Activated naive CD8-positive, alpha-beta T cell treated with anti-CD3 and anti-CD28 coated beads, Interleukin-2, amount 10 ng/mL, durations not matched to agents 7 days and 5 days (primary cell): ENCODE measurements at places on chromosomes 3 and 15. TPM values are rescaled to one million over a fixed set of nuclear protein-coding genes. Genes with fewer than 3 reads are reported as not detected.

SLC9C1 gene
- total RNA-seq = not detected

GRCh38 chr3:14570864-14571263, 30.7 kb upstream of the GRIP2 start:
- H3K27me3 ChIP-seq = peaks cover 7% of the 10 kb centered on the region
- H3K4me3 ChIP-seq = no peak overlapping the region
- DNase-seq = no peak
- H3K36me3 ChIP-seq = no peaks in the 10 kb centered on the region
- peaks cover 14% of the 10 kb centered on the region for H3K4me1 ChIP-seq

GRCh38 chr3:87307805-87308204, 31.4 kb upstream of the POU1F1 start:
- no peak for DNase-seq
- H3K27ac ChIP-seq = no peak overlapping the region
- peaks cover 7% of the 10 kb centered on the region for H3K27me3 ChIP-seq
- H3K36me3 ChIP-seq = no peaks in the 10 kb centered on the region

DNA sequence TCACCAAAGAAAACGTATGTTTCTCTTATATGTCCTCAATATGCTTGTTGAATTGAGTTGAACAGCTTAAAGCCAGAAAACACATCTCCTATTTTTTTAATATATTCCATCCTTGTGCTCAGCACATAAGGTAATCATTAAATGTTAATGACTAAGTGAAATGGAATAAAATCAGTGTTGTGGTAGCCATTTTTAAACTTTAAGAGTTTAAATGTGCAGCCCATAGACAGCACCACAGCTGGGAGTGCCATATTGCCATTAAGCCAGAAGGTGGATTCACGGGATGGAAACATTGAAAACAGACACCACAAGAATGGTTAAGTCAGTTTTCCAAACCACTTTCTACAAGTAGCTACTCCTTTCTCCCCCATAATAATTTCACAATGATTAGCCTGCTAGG, 76.8 kb upstream of the C15orf61 start:
- H3K4me1 ChIP-seq = no peaks in the 10 kb centered on the region
- DNase-seq = no peak
- H3K27me3 ChIP-seq = no peaks in the 10 kb centered on the region
- no peak overlapping the region for H3K27ac ChIP-seq
- H3K4me3 ChIP-seq = no peak overlapping the region

DNA sequence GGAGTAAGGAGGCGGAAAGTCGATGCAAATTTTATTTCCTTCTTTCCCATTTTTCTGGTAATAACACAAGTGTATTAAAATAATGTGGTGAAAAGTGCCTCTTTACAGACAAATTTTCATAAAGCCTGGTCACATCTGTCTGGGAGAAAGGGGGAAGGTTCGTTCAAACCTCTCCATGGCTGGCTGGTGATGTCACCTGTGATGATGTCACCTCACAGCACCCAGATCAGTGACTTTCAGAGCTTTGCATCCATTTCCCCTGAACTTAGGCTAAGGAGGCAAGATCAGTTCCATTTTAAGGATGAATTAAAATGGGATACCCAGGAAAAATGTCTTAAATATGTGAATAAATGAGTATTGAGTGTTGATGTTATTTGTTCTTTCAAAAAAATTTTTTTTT, 34.1 kb downstream of the ATP10A start:
- no peaks in the 10 kb centered on the region for H3K27me3 ChIP-seq
- no peak overlapping the region for H3K4me3 ChIP-seq
- H3K36me3 ChIP-seq = peaks cover 52% of the 10 kb centered on the region
- H3K27ac ChIP-seq = no peak overlapping the region

- peaks cover 1% of the 10 kb centered on the region for H3K36me3 ChIP-seq
- no peak overlapping the region for H3K4me3 ChIP-seq
Measured at GRCh38 chr3:177894081-177894728, 642.0 kb upstream of the KCNMB2 start.

IL17RB gene
- 0.42 TPM for total RNA-seq

- H3K4me3 ChIP-seq = no peak within 1 kb of the TSS
- no peaks in the 10 kb centered on the region for H3K36me3 ChIP-seq
- peaks cover 37% of the 10 kb centered on the region for H3K27me3 ChIP-seq
- no peaks in the 10 kb centered on the region for H3K4me1 ChIP-seq
- DNase-seq = no peak
Measured at GRCh38 chr3:159839561-159840379, 148.9 kb upstream of the IL12A start.

CISH gene
- 365 TPM for total RNA-seq

DNA sequence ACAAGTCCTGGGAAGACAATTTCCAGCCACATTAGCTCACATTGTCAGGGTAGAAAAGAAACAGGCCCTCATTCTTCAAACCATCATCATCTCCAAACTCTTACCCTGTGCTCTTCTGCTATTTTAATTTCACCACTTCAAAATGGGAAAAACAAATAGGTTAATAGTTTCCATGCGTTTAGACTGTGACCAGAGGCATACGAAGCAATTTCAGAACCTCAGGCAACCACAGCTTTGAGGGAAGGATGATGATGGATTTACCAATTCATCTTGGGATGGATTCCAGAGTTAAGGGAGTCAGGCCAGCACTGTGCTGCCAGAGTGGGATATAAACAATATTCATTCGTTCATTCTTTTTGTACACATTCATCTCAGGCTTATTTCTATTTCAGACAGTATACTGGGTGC, 307.8 kb upstream of the TPRG1 start:
- no peak for DNase-seq
- H3K4me3 ChIP-seq = no peak overlapping the region
